Muscle of leg (tissue), 16 donors: ENCODE measurements at places on chromosomes 5 and 9. TPM values are rescaled to one million over a fixed set of nuclear protein-coding genes. Genes with fewer than 3 reads are reported as not detected.
A peak's percentile ranks its signal among the peaks of the same experiment; 100 is the strongest.

The NR6A1 gene
- polyA plus RNA-seq = 0.90 TPM

The SLC22A4 gene
- 2.9 TPM for polyA plus RNA-seq

The GABBR2 gene
- 0.95 TPM for polyA plus RNA-seq

The ZNF618 gene
- polyA plus RNA-seq = 16.1 TPM

DNA sequence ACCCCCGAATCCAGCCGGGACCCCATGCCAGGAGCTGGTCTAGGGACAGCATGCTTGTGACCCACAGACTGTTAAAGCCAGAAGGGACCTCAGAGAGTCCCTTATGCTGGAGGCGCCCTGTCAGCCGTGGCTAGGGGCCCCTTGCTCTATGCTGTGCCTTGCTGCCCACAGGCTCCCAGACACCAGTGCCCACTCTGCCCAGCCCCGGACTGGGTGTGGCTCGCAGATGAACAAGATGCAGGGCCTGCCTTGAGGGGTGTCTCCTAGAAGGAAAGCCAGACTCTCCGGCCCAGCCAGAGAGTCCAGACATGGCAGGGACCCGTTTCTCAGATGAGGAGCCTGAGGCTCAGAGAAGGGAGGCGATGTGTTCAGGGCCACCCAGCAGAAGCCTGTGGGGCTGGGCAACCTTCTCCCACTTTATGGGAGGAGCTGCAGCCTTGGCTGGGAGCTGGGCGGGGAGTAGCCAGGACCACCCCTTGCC lies 85.7 kb downstream of the LMX1B start:
- no peak for DNase-seq

- no peak for DNase-seq
These were observed 4.6 kb upstream of the PTGDS start for GRCh38 chr9:136972743-136973142.

DNA sequence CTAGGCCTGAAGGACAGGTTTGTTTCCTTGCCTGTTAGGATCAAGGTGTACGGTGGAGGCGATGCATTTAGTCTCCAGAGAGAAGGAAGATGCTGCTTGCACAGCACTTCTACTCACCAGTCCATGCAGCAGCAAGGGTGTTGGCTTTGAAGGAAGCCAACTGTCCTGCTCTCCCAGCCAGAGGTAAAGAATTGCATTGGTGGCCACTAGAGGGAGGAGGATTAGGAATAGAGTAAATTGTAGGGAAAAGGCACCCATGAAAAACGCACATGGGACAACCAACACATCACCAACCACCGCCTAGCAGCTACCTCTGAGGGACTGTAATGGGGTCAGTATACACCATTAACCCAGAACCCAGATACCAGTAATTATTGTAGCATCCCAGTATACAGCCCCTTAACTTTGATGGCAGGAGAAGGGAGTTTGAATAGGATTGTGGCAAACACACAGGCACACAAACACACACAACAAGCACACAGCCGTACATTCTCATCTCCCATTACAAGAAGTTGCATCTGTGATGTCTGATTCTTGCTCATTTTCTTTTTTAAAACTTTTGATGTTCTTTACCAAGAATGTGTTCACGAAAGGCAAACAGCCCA lies 267.7 kb downstream of the ADAMTS6 start:
- peak; percentile 25 for DNase-seq

DNA sequence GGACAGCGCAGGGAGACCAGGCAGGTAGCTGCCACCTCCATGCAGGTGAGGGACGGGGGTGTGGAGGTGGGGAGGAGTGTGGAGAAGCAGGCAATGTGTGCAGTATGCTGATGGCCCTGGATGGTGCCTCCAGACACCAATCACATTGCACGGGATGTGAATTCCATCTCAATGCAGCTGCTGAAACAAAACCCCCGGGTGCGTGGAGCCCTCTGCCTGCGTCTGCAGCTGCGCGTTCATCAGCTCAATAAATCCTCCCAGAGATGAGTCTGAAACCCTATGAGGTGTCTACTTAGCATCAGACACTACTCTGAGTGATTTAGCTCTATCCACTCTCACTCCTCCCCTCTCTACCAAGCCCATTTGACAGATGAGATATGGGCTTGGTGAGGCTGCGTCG lies 10.3 kb downstream of the SOHLH1 start:
- DNase-seq = no peak

- DNase-seq = peak; percentile 53
These were observed 175.7 kb downstream of the MELK start for GRCh38 chr9:36748322-36748899.

- no peak for DNase-seq
These were observed 569.9 kb downstream of the GABRG2 start for GRCh38 chr5:162637481-162637880.

DNA sequence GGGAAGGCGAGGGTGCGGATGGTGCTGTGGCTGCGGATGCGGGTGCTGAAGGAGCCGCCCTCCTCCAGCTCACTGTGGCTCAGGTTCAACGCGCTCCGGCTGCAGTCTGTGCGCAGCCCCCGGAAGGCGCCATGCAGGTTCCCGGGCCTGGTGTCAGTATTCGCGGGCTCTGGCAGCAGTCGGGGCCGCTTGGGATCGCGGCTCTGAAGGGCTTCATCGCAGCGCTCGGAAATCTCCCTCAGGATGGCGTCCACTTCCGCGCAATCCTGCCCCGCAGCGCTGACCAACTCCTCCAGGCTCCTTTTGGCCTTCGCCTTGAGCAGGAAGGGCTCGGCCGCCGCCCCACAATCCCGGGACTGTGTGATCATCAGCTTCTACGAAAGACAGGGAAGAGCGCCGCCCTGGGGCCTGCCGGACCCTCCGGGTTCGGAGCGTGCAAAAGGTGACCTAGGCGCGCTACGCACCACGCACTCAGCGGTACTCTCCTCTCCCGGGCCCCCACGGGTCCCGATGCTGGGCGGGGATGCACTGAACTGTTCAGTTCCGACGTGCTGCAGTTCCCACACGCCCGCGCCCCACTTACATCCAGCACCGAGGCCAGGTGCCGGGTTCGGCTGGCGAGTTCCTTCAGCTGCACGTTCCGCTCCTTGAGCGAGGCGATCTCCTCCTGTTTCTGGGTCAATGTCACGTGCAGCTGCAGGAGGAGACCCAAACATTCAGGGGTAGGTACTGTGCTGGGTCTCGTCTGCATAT lies 6.5 kb downstream of the MCIDAS start:
- DNase-seq = no peak

GRCh38 chr5:135645336-135646180 lies 66.8 kb upstream of the CXCL14 start:
- DNase-seq = no peak

- peak; percentile 82 for DNase-seq
These were observed 300.8 kb upstream of the MSX2 start for GRCh38 chr5:174423558-174423957.

DNA sequence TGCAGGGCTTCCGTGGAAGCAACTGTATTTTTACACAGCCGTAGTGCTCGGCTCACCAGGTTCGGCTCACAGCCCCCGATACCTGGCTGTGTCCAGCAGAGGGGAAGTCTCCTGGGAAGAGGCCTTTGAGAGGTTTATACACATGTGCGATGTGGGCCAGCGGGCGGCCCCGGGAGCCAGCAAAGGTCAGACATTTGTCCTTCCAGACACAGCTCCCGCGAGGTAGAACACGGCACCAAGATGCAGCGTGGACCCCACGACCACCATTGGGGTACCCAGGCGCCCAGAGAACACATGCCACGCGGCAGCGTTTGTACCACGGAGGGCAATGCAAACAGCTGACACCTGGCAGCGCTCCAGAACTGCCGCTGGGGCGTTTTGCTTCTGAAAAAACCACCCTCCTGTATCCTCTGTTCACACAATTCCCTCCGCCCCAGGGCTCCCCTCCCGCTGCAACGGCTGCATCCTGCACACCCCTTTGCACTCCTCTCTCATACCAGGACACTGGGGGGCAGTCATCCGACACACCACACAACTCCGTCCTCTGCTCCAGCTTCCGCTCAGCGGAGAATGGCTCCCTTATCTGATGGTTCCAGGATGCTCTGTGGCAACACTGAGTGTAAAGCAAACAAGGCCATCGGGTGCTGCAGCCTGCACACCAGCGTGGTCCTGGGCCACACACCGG lies 235.3 kb downstream of the SYK start:
- peak; percentile 81 for DNase-seq

DNA sequence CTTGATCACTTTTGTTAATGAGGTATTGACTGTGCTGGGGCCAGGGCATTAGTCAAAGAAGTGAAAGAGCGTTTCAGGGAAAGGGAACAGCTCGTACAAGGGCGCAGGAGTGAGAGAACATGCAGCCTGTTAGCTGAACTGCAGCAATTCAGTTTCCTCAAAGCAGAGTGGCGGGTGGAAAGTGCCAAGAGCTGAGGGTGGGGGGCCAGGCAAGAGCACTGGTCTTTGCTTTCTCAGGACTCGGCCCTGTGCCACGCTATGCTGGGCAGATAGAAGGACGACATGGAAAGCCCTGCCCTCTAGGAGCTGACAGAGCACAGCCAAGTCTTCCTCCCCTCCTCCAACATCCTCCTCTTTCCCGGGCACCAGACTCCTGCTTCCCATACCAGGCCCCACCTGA lies 304.8 kb downstream of the SPOCK1 start:
- DNase-seq = no peak

- no peak for DNase-seq
These were observed 162.2 kb upstream of the STK32A start for GRCh38 chr5:147072622-147073021.

- no peak for DNase-seq
These were observed 6.0 kb upstream of the ZDHHC11 start for GRCh38 chr5:856531-857425.

- DNase-seq = no peak
These were observed 90.1 kb downstream of the NR3C1 start for GRCh38 chr5:143313298-143313852.

DNA sequence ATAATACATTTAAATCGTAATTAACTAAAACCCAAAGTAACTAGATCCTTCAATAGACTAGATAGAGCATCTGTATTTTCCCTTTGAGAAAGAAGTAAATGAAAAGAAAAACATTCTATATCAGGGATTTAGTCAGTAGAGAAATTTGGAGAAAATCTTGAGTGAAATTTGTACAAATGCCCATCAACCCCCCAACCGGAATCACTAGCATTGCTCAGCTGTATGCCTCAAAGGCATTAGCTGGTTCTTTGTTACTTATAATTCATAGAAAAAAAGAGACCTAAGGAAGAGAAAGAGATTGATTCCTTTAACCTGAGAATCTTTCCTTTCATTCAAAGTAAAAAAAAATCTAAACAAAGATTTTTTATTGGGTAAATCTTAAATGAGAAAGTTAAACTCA lies 659 bp downstream of the OMD start:
- DNase-seq = peak; percentile 51

GRCh38 chr5:166582416-166582815 lies 1709.0 kb upstream of the WWC1 start:
- DNase-seq = no peak

DNA sequence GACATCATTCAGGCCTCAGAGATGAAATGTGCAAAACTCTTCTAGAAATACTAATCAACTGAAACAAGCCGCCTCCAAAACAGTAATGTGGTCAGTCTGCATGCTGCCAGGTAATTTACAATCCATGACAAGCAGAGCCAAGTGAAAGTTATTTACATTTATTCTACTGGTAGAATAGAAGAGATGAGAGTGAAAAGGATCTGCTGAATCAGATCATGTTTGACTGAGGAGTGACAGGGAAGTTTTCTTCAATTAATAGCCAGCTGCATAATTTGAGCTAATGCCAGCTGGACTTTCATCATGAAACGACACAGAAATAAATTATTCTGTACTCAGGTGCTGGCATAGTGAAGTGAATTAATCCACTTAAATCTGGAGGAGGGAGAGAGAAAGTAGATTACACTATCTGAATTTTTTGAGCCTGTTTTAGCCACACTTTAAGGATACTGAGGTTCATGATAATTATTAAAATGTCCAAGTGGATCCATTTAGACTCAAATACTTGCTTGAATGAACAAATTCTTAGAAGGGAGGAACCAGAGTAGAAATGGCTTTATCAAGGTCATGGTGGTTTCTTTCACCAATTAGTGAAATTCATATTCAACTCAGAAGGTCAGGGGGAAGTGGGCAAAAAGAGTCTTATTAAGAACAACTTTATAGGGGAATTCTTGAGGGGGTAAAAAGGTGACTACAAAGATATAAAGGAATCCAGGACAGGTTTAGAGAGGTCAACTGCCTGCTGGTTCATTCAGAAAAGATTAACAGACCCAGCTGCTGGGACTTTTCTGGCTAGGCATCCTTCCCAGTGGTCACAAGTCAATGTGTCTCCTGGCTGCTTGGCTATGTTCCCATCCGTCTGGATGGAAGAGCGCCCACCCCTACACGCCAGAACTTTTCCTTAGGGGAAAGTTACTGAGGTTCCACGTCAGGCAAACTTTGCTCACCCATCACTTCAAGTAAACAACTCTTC lies 350.4 kb downstream of the PDE4D start:
- DNase-seq = peak; percentile 90

GRCh38 chr9:72665421-72665820 lies 144.0 kb downstream of the TMC1 start:
- no peak for DNase-seq

GRCh38 chr5:73228052-73228451 lies 55.1 kb downstream of the TMEM174 start:
- DNase-seq = no peak

GRCh38 chr9:135815830-135816650 lies 91.3 kb downstream of the CAMSAP1 start:
- peak; percentile 64 for DNase-seq

DNA sequence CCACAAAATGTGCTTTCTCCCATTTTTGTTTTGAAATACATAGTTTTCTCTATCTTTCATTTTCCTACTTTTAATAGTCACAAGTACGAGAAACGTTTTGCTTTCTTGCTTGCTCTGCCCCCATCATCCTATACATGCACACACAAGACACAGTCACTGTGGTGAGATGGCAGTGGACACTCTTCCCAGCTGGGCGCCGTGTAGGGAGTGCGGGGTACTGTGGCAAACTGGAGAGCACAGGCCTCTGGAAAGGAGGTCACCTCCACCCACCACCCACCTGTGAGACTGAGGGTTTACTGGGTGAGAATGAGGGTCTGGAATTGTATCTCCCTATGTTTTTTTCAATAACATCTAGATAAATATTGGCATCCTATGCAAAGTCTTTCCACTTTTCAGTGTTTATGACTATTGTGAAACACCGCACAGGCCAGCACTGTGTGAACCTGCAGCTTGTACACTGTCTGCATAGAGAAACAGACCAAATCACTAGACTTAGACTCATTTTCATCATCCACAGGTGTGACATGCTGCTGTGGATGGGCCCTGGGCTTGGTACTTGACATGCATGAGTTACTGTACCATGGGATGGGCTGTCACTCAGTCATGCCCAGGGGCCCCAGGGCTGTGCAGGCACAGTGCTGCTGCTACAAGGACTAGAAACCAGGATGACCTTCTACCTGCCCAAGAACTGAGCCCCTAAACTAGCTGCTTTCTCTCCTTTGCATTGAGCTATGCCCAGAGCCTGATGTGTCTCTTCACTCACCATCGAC lies 118.1 kb upstream of the LMX1B start:
- no peak for DNase-seq

- DNase-seq = no peak
These were observed 133.8 kb upstream of the RFX3 start for GRCh38 chr9:3659647-3660046.
